ENCODE measurements at places on chromosomes 7 and 10. TPM values are rescaled to one million over a fixed set of nuclear protein-coding genes. Genes with fewer than 3 reads are reported as not detected.

The OPN1SW gene
- total RNA-seq = not detected

The CFTR gene
- total RNA-seq = not detected

The RPEL1 gene
- total RNA-seq = not detected

The OR13A1 gene
- total RNA-seq = not detected

The FAM25G gene
- total RNA-seq = not detected

The OR9A2 gene
- 0.66 TPM for total RNA-seq

All from activated naive CD4-positive, alpha-beta T cell treated with anti-CD3 and anti-CD28 coated beads, Interleukin-2, amount 50 U/mL, for 72 hours (primary cell).